CD4-positive, alpha-beta T cell treated with Interferon gamma for 1 hour (primary cell): ENCODE measurements at places on chromosomes 5 and 9.

GRCh38 chr9:136084063-136084944, 10.8 kb downstream of the NACC2 start:
- no peak for DNase-seq

DNA sequence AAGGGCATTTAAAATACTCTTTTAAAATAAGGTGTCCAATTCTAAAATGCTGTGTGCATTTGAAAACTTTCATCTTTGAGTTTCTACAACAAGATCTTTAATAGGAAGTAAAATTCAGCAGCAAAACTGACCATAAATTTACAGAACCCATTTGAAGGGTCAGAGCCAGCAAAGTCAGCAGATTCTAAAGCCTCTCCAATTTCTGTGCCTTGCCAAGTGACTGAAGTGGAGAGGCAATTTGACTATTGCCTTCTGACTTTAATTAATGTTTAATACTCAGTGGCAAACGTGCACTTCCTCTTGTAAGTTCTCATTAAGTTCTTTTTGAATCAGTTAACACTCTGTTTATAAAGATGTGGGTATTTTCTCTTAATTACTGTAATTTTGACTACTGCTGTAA, 155.2 kb downstream of the BAAT start:
- no peak for DNase-seq

DNA sequence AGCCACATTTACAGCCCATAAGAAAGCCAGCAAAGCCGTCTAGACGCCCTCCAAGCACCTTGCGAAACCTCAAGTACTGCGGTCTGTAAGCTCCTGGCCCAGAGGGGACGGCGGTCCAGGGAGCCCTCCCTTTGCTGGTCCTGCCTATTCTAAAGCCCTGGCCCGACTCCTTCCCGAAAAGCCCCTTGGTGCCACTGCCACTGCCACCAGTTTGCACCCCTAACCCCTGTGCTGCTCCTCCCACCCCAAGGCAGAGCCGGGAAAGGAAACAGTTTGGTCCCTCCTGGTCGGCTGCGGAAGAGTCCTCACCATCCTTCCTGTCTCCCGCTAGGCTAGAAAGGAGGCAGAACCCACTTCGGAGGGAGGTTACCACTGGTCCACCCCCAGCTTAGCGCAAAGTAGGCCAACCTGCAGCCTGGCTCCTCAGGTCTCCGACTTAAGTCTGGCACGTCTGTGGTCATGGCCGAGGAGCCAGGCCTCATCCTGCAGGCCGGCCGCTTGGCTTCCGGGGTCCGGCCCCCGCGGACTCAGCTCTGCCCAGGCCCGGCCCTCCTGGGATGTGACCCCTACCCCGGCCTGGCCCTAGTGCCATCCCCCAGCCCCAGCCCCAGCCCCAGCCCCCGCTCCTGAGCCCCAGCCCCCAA, 916 bp downstream of the TOR1A start:
- no peak for DNase-seq

GRCh38 chr5:40235471-40236400, 444.0 kb upstream of the PTGER4 start:
- no peak for DNase-seq

DNA sequence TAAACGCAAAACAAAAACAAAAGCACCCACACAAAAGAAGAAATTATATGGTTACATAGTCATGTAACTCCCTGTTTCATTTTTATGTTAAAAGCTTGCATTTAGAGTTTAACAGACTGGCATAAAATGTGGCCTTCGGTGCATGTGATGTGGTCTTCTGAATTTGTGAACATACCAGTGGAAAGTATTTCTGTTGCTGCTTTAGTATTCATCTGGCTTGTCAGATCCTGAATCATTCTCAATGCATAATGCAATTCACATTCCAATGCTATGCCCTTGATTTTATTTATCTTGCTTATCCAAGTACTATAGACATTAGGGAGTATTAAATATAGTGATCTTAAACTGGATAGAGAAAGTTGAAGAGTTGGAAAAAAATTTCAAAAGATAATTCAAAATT, 740.2 kb upstream of the ZNF608 start:
- no peak for DNase-seq

DNA sequence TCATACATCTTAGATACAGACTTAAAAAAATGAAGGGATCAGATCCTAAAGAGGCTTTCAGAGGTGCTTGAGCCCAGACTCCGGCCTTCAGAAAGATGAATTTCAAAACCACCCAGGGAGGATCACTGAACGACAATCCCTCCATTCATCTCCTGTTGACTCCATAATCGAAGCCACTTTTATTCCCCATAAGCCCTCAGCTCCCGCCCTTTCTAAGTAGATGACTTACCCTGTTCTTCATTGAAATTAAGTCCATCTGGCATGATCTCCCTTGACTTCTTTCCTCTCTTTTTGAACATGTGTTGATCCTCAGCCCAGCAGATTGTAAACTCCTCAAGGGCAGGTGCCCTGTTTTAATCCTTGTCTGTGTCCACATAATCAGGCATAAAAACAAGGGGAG, 50.8 kb upstream of the ASTN2 start:
- DNase-seq: no peak

DNA sequence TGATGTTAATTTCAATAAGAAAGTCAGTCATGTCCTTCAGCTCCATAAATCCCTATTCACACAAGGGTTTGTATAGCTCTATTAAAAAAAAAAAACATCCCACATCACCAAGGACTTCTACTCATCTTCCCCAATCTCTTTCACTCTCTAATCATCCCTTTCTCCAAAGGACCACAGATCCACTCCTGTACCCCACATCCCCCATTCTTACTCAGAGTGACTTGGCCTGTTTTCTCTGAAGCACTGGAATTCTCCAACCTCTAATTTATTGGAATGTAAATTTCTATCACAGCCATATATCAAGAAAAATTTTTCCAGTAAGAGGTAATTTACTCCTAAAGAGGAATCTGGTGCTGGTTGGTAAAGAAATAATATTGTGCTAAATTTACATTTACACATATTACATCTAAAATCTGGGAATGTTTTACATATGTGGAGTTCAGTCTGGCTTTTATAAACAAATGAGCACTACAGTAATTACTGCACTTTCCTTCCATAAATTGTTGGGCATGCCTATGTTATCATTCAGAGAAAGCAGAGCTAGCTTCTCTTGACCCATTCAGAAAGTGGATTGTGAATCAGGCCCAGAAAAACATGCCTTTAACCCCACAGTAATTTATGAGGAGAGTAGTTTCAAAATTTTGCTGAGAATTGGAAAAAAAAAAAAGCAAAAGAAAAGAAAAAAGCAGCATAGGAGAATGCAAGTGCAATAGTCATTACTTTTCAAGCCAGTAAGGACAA, 399.5 kb upstream of the TNC start:
- no peak for DNase-seq

DNA sequence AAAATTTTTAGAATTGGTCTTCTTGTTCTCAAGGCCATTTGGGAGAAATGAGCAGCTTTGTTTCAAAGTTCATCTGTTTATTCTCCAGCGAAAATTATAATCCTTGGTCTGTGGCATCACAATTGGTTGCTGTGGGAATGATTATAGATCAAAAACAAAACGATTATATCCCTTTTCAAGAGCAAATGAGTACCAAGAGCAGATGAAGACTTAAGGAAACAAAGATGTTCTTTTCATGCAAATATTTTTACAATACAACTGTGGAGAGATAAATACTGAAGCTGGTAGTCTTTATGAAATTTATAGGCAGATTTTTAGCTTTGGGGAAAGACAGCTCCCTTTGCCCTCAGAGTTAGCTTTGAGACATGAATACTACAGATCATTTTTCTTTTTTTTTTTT, 620.8 kb upstream of the DMAC1 start:
- DNase-seq: no peak

- DNase-seq: peak; percentile 56
Measured at GRCh38 chr5:95261437-95262175, 23.3 kb downstream of the MCTP1 start.

GRCh38 chr9:16705111-16705604, 165.3 kb downstream of the BNC2 start:
- DNase-seq: no peak

DNA sequence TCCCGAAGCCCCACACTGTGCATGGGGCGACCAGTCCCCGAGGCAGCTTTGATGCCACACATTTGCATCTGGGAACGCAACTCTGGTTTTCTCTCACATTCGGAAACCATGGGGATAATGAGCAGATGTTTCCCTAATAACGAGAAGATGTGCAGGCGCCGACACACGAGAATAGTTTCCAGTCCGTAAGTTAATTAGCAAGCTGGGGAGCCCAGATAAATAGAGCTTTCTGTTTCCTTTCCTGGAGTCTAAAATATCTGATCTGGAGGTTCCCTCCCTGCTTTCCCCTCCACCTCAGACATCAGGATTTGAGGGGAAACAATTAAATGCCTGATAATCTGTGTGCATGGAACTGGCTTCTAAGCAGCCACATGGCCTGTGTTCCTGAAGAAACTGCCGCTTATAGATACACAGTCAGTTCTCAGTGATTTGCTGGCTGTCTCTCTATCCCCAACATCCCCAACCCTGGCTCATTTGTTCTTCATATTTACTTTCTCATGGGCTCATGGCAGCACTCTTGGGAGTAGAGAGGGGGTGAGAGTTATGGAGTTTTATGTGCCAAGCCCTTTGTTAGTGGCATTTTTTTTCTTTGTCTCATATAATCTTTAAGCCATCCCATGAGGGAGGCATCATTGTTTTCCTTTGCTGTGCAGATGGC, 62.8 kb downstream of the PDZD2 start:
- DNase-seq: no peak

- no peak for DNase-seq
Measured at GRCh38 chr9:36933676-36934215, 100.3 kb downstream of the PAX5 start.

- no peak for DNase-seq
Measured at GRCh38 chr9:91192381-91193086, 169.2 kb downstream of the AUH start.

DNA sequence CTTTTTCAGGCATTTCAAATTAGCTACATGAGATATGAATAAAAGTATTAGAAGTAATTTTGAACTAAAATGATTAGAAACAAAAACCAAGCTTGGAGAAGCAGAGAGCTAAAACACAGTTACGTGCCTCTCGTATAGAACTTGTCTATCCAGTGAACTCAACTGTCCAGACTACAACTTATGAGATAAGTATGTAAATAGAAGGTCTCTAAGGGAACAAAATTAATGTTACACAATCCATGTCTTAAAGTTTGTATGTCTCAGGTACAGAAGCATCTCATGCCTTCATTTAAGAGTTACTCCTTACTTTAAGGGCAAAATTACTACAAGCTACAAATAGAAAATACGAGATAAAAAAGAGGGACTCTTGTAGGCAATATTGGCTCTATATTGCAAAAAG, 316.8 kb downstream of the CETN3 start:
- DNase-seq: no peak

- no peak for DNase-seq
Measured at GRCh38 chr9:88835038-88835466, 156.2 kb upstream of the S1PR3 start.

DNA sequence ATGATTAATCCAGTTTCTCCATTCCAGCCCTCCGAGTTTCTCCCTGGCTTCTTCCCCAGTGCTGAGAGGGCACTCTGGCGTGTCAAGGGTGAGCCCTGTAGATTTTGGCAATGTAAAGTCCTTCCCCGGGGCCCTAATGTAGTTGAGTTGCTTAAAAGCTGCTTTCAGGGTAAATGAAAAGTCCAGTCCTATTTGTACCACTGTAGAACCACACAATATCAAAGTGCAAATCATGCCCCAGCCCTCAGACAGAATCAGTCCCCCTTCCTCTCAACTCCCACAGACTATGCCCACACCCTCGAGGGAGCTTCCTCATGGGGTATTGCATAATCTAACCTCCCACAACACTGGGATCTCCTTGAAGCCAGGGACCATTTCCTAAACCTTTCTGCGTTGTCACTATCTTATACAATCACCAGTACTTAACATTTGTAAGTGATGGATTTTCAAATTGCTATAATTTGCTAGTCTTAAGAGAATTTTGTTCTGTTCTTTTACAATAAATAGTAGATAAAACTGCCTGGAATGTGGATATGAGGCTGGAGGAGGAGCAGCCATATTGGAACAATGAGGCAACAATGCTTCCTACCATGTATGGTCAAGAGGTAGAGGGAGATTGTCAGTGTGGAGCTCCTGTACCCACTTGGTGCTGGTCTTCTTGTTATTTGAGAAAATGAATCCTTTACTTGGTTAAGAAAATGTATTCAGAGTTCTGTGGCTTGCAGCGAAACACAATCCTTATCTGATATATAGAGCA, 34.4 kb downstream of the ZNF366 start:
- no peak for DNase-seq

- DNase-seq: no peak
Measured at GRCh38 chr5:125837866-125838265, 585.3 kb upstream of the GRAMD2B start.

GRCh38 chr5:16889972-16890519, 46.0 kb downstream of the MYO10 start:
- no peak for DNase-seq

DNA sequence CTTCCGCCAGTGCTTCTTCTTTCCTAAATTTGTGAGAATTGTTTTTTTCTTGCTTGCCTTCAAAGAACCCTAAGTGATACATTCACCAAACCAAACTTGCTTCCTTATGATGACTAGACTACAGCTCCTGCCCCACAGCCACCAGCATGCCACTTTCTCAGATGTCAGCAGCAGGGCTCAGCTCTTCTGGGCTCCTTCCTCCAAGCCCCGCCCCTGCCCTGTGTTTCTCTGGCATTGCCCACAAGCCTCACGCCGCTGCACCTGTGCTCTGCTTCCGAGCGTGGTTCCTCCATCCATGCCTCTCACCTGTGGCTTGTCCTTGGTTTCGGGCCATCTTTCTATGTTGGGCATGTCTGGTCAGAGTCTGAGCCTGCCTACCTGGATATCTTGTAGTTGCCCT, 10.6 kb downstream of the UNC5A start:
- DNase-seq: no peak

GRCh38 chr9:13412331-13412730, 132.8 kb upstream of the MPDZ start:
- DNase-seq: no peak

- DNase-seq: peak; percentile 37
Measured at GRCh38 chr5:32230356-32231099, 56.4 kb upstream of the GOLPH3 start.

DNA sequence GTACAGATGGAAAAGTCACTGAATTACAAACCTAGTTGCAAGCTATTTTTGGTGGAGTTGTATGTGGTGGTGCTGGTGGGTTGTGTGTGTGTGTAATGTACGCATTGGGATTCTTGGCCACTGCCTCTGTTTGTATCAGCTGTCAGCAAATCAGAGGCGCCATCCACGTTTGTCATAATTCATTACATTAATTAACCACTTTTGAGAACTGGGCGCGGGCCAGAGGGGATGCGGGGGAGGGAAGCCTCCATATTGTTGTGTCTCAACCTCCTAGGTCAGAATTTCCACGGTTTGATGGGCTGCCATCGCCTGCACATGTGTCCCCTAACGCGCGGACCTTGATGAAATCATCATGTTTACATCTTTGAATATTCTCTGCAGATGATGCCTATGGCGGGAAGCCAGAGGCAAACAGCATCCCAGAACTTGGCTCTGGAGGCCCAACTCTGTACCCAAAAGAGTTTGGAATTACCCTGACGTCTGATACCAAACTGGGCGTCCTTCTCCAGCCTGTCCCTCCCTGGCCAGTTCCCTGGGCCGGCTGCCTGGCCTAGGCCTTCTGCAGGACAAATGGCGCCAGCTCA, 54.9 kb downstream of the FGF18 start:
- no peak for DNase-seq

GRCh38 chr9:124595743-124596142, 88.5 kb upstream of the NR5A1 start:
- no peak for DNase-seq

- no peak for DNase-seq
Measured at GRCh38 chr9:77599492-77599891, 48.6 kb downstream of the GNA14 start.

GRCh38 chr9:117596678-117597077, 107.5 kb upstream of the TLR4 start:
- DNase-seq: no peak
